ENCODE measurements at places on chromosomes 3 and 15. TPM values are rescaled to one million over a fixed set of nuclear protein-coding genes. Genes with fewer than 3 reads are reported as not detected.
A peak's percentile ranks its signal among the peaks of the same experiment; 100 is the strongest.

DUOXA1 gene
- total RNA-seq, result 0.94 TPM

DNA sequence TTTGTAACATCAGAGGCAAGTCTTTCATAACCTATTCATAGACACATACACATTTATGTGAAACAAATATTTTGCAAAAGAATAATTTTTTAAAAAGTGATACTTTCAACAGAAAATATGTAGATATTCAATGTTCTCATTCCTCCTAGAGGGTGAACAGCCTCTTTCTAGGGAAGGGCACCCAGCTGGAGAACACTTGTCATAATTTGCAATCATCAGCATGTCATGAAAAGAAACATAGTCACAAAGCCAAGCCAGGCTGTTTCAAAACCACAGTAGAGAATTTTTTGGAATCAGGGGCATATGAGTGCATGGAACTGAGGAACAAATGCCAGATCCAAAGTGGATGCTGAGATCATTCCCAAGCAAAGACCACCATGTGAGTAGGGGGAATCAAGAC, 406.9 kb upstream of the ADAMTS9 start:
- no peaks in the 10 kb centered on the region for H3K4me1 ChIP-seq
- no peak overlapping the region for H3K4me3 ChIP-seq
- no peaks in the 10 kb centered on the region for H3K36me3 ChIP-seq
- DNase-seq, result no peak
- no peak overlapping the region for H3K27ac ChIP-seq

- H3K27me3 ChIP-seq, result no peaks in the 10 kb centered on the region
- H3K4me1 ChIP-seq, result peaks cover 25% of the 10 kb centered on the region
- no peak overlapping the region for H3K27ac ChIP-seq
These were observed 14.0 kb downstream of the MITF start for GRCh38 chr3:69753179-69753775.

DNA sequence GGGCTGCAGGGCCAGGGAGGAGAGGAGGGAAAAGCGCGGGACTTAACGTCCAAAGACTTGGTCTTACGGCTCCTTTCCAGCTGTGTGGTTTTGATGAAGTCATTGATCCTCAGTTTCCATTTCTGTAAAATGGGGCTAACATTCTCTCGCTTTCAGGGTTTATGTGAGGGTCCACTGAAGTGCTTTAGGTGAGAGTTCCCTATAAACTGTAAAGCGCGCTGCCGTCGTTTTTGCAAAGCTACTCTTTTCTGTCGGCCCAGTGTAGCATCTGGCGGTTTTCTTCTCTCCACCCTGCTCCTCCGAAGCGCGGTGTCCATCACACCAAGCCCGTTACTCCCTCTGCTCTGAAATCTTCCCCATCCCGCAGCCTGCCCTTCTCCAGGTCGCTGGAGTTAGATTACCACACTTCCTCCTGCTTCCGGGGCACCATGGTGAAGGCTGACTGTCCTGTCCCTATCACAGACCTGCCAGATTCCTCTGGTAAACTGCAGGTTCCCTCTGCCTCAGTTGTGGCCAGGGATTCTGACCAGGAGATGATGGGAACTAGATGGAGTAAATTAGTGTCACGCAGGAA, 702 bp upstream of the DNAJC17 start:
- H3K36me3 ChIP-seq, result no peaks in the 10 kb centered on the region
- no peak for DNase-seq
- H3K4me1 ChIP-seq, result peaks cover 9% of the 10 kb centered on the region
- no peaks in the 10 kb centered on the region for H3K27me3 ChIP-seq
- peak overlapping the region; percentile 87 for H3K27ac ChIP-seq
- peak overlapping the region; percentile 84 for H3K4me3 ChIP-seq

- H3K4me3 ChIP-seq, result no peak overlapping the region
- H3K27me3 ChIP-seq, result no peaks in the 10 kb centered on the region
- no peaks in the 10 kb centered on the region for H3K36me3 ChIP-seq
These were observed 9.3 kb downstream of the COLQ start for GRCh38 chr3:15512166-15512565.

DNA sequence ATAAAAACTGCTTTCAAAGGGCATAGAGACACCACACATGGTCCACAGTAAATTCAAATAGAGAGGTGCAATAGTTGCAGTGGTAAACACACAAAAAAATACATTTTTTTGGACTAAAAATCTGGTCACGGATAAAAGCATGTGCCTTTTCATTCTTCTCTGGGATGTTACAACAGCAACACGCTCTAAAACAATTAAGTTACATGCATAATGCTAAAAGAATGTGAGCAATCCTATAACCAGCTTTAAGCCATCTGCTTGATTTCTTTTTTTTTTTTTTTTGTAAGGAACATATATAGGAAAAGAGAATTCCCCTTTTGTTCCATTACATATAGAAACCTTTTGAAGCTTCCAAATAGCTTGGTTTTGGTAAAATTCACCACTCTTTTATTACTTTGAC, 20.0 kb downstream of the WNT5A start:
- H3K4me1 ChIP-seq, result no peaks in the 10 kb centered on the region
- H3K4me3 ChIP-seq, result no peak overlapping the region
- H3K27ac ChIP-seq, result no peak overlapping the region
- DNase-seq, result no peak

DNA sequence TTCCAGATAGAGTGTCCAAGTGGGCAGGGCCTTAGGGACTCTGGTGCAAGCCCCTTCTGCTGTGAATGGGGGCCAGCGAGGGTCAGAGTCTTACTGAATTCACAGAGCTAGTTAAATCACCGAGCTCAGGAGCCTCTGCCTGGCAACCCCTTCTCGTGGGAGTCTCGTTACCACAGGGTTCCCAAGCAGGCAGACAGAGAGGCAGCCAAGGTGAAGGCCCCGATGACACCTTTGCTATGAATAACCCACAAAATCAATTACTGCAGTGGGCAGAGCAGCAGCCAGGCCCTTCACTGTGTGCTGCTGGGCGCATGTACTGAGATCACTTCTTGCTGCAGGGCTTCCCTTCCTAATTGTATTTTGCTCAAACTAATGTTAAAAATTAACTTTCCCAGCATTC, 56.9 kb downstream of the SPSB4 start:
- H3K27me3 ChIP-seq, result no peaks in the 10 kb centered on the region
- H3K4me1 ChIP-seq, result peaks cover 4% of the 10 kb centered on the region
- no peak for DNase-seq
- H3K4me3 ChIP-seq, result no peak overlapping the region

- no peak overlapping the region for H3K27ac ChIP-seq
- no peaks in the 10 kb centered on the region for H3K36me3 ChIP-seq
- no peak for DNase-seq
- H3K27me3 ChIP-seq, result no peaks in the 10 kb centered on the region
These were observed 146.1 kb downstream of the MEX3B start for GRCh38 chr15:81899730-81900129.

- no peaks in the 10 kb centered on the region for H3K36me3 ChIP-seq
- DNase-seq, result no peak
- no peaks in the 10 kb centered on the region for H3K27me3 ChIP-seq
- peaks cover 39% of the 10 kb centered on the region for H3K4me1 ChIP-seq
These were observed 18.0 kb upstream of the PLXND1 start for GRCh38 chr3:129624347-129625071.

GRCh38 chr15:52503788-52504496, 24.7 kb downstream of the MYO5A start:
- DNase-seq, result no peak
- no peak overlapping the region for H3K27ac ChIP-seq
- no peak overlapping the region for H3K4me3 ChIP-seq

All from testis (tissue), 5 donors.